ENCODE measurements at places on chromosomes 5 and 9. TPM values are rescaled to one million over a fixed set of nuclear protein-coding genes. Genes with fewer than 3 reads are reported as not detected.

Gene FGF1
- 0.23 TPM for total RNA-seq

Gene LHX6
- 0.16 TPM for total RNA-seq

Gene PDE6A
- total RNA-seq: 3.6 TPM

Gene SMIM33
- total RNA-seq: not detected

Gene SIT1
- not detected for total RNA-seq
